ENCODE measurements at places on chromosomes 3 and 15.

GRCh38 chr3:15427981-15428380 is 583 bp downstream of the EAF1 start:
- no peak for DNase-seq

- no peak for DNase-seq
Measured at GRCh38 chr3:184426691-184427141, 46.9 kb downstream of the CHRD start.

GRCh38 chr3:157514371-157514895 is 11.2 kb upstream of the VEPH1 start:
- DNase-seq, result no peak

- DNase-seq, result no peak
Measured at GRCh38 chr15:25939122-25939521, 76.0 kb upstream of the ATP10A start.

DNA sequence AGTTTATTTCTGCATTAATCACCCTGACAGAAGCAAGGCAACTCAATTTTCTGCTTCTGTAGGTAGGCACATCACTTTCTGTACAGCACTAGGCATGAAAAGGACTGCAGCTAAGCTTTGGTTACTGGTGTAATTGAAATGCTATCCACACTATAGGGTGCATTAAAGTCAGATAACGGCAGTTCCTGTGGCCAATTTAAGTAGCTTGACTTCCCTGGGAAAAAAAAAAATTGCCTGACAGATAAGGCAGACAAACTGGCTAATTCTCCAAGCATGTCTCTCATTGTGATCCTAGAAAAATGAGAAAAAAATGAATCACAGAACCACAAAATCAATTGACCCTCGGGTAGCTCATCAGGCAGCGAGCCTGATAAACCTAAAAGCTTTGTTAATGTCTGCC is 151.4 kb downstream of the MEIS2 start:
- no peak for DNase-seq

- DNase-seq, result peak; percentile 88
Measured at GRCh38 chr3:8851703-8852102, 82.3 kb upstream of the OXTR start.

DNA sequence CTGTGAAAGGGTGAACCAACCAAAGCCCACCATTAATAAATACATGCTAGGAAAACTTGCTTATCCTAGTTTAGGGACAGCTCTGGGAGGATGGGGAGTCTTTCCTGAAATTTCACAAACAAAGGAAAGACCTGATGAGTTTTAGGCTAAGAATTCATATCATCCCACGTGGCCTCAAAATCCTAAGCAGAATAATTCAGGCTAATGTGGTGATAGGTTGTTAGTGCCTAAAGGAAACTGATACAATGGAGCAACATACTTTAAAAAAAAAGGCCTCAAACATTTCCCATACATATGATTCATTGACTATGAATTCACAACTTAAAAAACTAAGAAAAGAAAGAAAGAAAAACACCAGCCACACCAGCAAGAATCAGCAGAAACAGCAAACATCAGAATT is 126.9 kb upstream of the CNTN4 start:
- DNase-seq, result no peak

GRCh38 chr3:73727117-73727821 is 102.5 kb upstream of the PDZRN3 start:
- DNase-seq, result peak; percentile 11

DNA sequence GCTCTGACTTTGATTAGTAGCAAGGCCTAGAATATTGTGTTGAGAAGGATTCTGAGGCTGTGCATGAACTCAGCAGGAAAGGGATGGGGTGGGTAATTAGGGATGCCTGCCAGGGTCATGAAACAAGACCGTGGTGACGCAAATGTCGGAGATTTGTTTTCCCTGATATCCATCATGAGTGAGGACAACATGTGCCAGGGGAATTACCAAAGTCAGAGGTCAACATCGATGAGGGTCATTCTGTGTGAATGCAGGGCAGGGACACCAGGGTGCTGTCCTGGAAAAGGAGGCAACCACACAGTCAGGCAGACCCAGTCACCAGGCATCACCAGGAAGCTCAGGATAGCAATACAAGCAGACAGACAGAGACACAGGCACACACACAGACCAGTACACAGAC is 52.2 kb downstream of the SLCO2A1 start:
- DNase-seq, result no peak

DNA sequence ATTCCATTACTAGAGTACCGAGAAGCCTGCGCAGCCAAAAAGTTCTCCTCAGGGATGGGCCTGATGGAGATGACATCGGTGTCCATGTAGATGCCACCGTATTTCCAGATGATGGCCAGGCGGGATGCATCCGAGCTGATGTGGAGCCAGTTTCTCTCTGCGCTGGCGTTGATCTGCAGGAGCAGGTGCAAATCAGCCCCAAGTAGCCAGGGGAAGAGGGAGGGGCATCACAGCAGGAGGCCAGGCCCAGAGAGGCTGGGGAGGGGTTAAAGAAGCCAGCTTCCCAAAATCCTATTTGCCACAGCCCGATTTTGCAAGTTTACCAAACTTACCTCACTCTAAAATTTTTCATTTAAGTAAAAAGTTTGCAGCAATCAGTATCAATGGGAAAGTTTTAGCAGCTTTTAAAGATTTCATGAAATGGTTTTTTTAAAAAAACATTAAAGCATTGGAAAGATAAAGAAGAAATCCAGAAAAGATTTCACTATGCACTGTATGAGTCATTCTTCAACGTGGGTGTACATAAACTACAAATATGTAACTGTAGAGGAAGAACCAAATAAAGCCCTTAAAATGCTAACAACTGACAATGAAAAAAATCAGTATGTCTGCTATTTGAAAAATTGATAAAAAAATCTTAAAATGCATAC is 7.4 kb downstream of the A4GNT start:
- no peak for DNase-seq

DNA sequence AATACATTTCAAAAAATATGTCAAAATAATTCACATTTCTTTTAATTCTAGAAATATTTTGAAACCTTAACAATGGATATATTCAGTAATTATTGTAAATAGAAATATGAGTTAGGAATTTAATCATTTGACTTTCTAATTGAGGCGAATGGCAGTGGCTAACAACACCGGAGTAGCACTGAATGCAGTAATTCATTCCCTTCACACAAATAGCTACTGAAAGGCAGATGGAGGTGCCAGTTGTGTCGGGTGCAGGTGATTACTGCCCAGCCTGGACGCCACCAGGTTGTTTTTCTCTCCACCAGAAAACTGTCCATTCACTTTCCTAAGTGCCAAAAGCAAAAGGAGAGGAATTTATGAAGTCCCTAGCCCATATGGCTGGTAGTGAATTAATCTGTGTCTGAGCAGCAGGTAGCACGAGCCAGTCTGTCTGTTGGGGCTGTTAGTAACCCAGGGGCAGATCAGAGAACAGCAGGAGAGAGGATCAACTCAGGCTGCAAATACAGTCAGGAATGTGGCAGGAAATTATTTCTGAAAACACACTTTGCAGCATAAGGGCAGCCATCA is 79.3 kb upstream of the GMNC start:
- no peak for DNase-seq

- no peak for DNase-seq
Measured at GRCh38 chr15:33310481-33311311, at the start of gene RYR3. TSS of gene RYR3 (plus strand) at chr15:33310967. CDS start at chr15:33311046, 79 bp downstream.

DNA sequence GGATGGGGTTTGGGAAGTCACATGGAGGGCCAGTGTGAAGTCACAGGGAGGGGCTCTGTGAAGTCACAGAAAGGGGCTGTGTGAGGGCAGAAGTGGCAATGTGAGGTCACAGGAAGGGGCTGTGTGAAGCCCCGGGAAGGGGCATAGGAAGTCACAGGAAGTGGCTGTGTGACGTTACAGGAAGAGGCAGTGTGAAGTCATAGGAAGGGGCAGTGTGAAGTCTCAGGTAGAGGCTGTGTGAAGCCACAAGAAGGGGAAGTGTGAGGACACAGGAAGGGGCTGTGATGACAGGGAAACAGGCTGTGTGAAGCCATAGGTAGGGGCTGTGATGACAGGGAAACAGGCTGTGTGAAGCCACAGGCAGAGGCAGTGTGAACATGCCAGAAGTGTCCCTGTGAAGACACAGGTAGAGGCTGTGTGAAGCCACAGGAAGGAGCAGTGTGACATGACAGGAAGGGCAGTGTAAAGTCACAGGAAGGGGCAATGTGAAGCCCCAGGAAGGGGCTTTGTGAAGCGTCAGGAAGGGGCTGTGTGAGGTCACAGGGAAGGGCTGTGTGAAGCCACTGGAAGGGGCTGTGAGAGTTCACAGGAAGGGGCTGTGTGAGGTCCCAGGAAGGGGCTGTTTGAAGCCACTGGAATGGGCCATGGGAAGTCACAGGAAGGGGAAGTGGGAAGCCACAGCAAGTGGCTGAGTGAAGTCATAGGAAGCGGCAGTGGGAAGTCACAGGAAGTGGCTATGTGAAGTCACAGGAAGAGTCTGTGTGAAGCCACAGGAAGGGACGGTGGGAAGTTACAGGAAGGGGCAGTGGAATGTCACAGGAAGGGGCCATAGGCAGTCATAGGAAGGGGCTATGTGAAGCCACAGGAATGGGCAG is 37.1 kb downstream of the GASK1A start:
- no peak for DNase-seq

DNA sequence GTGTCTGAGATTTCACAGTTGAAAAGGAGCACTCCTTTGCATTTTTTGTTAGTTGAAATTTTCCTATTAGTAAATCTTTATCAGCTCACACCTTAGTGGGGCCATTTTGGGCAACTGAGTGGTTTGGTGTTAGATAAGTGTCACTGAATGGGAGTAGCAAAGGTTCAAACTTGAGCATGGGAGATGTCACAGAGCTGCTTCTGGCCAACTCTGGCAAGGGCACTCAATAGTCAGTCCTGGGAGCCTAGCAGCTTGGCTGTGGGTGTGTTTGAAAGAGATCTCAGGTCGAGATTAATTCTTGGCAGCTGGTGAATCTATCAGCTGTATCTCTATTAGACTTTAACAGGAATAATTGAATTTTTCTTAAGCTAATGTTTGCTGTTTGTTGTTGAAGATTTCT is 579.3 kb downstream of the EDEM1 start:
- no peak for DNase-seq

- DNase-seq, result no peak
Measured at GRCh38 chr15:89714775-89715174, 24.2 kb downstream of the WDR93 start.

DNA sequence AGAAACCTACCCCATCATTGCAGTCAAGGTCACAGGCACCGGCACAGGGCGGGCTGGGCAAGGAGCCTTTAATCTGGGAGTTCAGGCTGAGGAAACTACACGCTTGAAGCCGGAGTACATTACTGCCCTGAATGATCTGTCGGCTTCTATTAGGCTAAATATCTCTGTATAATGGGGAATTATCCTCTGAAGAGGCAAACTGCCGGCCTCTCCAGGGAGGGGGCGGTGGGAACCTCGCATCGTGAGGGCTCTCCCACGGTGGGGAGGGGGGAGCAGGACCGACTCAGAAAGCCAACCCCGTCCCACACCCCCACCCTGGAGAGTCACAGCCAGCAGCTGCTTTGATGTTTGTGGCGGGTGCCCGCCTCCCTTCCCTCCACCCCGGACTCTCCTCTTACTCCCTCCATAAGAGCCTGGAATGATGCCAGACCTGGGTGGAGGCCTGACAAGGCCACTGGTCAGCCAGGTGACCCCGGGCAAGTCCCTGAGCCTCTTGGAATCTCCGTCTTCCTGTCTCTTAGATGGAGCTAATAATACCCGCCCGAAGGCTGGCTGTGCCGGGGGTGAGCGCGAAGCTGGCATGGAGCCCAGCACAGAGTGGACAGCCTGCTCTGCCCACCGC is 63.4 kb upstream of the LINGO1 start:
- DNase-seq, result no peak

GRCh38 chr3:139173372-139174108 is 128.8 kb upstream of the PRR23C start:
- DNase-seq, result no peak

GRCh38 chr3:18423401-18424212 is 1.5 kb downstream of the SATB1 start:
- no peak for DNase-seq

DNA sequence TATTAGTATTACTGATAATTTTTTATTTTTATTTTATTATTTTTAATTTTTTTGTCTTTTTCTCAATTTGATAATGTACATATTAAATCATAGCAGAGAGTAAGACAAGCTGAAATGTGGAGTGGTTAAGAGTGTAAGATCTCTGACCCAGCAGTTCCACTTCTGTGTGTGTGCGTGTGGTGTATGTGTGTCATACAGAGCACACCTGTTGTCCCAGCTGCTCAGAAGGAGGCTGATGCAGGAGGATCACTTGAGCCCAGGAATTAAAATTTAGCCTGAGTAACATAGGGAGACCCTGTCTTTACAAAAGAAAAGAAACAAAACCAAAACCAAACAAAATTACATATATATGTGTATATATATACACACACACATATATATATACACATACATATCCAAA is 1.4 kb upstream of the CIDEC start:
- no peak for DNase-seq

DNA sequence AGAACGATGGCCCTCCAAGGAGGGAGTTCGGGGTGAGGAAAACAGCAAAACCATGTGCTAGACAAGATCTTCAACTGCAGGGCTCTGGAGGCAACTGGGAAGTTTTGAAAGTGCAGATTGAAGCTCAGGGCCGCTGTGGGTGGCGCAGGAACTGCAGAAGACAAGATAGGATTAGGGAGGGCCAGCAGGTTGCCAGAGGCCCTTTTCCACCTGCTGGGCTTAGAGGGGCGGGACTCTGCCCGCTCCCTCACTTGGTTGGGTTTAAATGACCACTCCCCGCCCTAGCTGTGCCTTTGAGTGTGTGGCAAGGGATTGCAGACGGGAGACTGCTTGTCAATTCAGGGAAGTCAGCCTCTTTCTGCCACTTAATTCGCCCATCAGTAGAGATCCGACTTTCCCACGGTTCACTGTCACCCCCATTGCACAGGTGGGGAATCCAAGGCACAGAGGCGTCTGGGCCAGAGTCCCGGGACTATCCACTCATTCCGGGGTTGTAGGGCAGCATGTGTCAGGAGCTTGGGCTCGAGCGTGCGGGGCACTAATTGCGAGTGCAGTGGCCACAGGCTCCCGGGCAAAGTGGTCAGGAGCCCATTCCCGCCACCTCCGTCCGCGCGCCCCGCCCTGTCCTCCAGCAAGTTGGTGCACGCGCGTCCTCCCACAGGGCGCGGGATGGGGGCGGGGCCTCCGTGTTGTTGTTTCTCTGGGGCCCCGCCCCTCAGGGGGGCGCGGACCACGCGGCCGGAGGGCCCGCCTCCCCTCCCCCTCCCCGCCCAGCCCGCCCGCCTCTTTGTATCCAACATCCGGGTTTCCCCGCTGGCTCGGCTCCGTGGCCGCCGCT is at the start of gene ACVR2B:
TSS of gene ACVR2B (plus strand) at position 816 of the 838 bp plus-strand sequence. CDS start 433 bp downstream, outside the sequence.
- no peak for DNase-seq

GRCh38 chr15:65231306-65231705 is 20.0 kb upstream of the CILP start:
- no peak for DNase-seq

DNA sequence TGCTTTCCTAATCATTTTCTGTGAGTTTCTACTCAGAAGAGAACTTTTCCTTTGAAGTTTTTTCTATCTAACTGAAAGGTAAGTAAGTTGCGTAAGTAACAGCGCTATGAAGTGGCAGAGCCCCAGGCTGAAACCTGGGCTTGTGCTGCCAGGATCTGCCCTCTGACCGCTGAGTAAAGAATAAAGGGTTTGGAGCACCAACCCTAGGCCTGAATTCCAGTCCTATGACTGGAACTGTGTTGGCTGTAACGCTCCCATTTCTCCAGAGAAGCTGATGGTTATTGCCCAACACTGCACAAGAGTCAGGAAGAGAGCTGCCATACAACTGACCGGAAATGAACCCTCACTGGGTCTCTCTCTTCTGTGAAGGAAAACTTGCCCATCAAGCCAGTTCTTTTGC is 87.0 kb downstream of the FOXB1 start:
- peak; percentile 82 for DNase-seq

- no peak for DNase-seq
Measured at GRCh38 chr15:98715401-98715800, 67.1 kb downstream of the IGF1R start.
